ENCODE measurements at places on chromosomes 5 and 9. TPM values are rescaled to one million over a fixed set of nuclear protein-coding genes. Genes with fewer than 3 reads are reported as not detected.

Gene MYMK
- not detected for total RNA-seq

Gene EIF4E1B
- not detected for total RNA-seq

Gene ALDH1B1
- 54.3 TPM for total RNA-seq

Gene GPR21
- total RNA-seq = not detected

Gene PLK2
- 95.9 TPM for total RNA-seq

Gene SLC6A3
- total RNA-seq = 0.07 TPM

All from A549 treated with CpdA at 1 μM for 4 hours (cell line).